ENCODE measurements at places on chromosomes 3 and 15.

- no peak for DNase-seq
Measured at GRCh38 chr3:184345317-184346144, 8.1 kb downstream of the FAM131A start.

GRCh38 chr3:118226206-118226605 is 808.4 kb downstream of the IGSF11 start:
- no peak for DNase-seq

GRCh38 chr15:67248011-67248505 is 6.4 kb downstream of the AAGAB start:
- no peak for DNase-seq

DNA sequence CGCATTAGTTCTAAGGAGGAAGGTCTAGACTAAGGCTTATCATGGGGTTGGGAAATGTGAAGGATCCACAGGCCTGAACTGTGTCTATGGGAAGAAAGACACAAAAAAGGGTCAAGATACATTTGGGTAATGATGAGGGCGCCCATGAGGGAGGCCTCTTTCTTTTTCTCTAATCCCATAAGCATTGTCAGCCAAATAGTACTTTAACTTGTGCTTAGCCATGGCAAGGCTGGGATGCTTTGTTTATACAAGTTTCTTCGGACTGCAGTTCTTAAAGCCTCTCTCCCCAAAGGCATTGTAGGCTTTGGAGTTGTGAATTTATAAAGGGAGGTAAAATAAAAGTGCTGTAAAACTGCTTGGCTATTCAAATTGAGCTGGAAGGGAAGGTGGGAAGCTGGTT is 23.4 kb downstream of the ARMC8 start:
- no peak for DNase-seq

- DNase-seq = no peak
Measured at GRCh38 chr15:41487381-41487780, 6.3 kb upstream of the ITPKA start.

DNA sequence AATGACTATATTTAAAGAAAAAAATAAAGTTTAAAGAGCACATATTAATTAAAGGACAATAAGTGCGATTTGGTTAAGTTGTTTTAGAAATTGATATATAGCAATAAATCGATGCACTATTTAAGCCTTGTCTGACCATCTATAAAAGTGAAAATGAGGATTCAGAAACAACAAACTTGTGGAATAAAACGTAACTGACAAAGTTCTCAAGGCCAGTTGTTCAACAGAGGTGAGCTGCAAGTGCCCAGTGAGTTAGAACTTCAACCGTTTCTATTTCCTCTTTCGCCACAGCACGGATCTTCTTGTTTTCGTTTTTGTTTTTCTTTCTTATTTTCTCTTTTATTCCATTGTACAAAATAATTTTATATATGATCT is 724.9 kb upstream of the ARRDC4 start:
- DNase-seq = no peak

DNA sequence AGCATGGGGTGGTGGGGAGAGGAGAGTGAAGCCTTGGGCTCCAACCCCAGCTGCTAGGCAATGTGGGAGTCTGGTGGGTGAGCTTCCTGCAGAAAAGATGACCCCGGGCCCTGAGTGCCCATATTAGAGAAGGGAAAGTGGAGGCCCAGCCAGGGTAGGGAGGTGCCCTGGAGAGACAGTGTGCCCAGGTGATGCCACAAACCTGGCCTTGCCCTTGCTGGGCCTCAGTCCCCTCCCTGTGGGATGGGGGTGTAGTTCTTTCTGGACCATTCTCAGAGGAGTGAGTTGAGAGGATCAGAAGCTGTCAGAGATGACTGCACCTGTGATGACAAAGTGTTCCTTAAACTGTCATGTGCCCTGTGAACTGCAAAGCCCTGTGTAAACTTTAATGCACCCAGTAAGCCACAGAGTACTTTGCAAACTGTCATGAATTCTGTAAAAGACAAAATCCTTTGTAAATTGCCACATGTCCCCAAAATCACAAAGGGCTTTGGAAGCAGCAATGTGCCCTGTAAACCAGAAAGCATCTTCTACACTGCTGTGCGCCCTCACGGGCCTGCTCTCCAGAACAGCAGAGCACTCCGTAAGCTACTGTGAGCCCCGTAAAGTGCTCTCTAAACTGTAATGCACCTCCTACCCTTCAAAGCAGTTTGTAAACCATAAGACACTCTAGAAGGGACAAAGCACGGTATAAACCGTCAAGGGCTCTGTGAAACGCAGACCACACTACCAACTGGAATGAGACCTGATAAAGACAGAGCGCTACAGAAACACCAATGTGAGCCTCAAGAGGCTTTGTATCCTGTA is 51.3 kb upstream of the FGD5 start:
- no peak for DNase-seq

DNA sequence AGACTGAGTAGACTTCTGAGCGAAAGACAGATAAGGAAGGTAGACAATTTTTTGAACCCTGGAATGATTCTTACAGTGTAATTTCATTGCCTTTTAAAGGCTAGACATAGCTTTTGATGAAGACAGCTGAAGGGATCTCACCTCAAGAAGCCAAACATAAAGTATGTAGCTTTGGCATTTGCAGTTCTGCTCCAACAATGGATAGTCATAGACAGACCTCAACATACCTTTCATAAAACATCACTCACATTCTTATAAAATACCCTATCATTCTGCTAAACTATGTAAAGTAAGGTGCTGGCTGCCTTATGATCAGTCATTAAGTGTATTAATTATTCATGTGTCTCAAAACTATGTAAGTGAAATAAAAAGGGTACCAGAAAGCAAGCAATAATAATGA is 70.0 kb downstream of the UBE3A start:
- no peak for DNase-seq

GRCh38 chr3:160279657-160280056 is 54.4 kb downstream of the C3orf80 start:
- no peak for DNase-seq
